ENCODE measurements at places on chromosomes 6 and 20. TPM values are rescaled to one million over a fixed set of nuclear protein-coding genes. Genes with fewer than 3 reads are reported as not detected.

GRCh38 chr6:20389066-20389465 lies 12.6 kb upstream of the E2F3 start:
- DNase-seq: no peak

DNA sequence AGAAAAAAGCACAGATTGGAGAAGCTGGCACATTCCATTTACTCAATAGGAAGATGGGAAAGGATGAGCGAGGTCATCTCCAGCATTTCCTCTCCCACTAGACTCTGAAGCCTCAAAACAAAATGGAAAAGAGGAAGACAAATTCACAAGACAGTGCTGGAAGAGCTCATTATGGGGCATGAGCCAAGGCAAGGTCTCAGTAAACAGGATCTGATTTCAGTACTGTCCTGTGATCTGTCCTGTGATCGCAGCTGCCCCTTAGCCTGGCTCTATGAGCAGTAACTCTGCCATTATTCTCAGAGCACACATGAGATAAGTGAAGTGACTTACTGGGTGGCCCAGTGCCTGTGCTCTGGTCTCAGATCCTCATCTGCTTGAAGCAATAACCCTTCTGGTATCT lies 68.1 kb upstream of the SLC4A11 start:
- DNase-seq: no peak

GRCh38 chr6:134752445-134752844 lies 197.5 kb downstream of the ALDH8A1 start:
- no peak for DNase-seq

DNA sequence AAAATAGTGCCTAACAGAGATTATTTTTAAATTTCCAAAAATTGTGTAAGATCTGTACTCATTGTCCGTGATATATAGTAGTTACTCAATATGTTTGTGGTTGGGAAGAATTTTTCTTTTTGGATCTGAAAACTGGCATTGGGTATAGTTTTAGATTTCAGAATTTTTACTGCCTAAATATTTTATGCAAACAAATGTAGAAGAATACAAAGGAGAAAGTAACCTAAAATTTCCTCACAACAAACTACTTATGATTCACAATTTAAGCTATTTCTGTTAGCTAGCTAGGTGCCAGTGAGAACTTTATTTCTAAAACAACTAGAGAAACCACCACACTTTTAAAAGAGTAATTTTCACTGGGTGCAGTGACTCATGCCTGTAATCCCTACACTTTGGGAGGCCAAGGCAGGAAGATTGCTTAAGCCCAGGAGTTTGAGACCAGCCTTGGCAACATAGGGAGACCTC lies 38.8 kb downstream of the SESN1 start:
- no peak for DNase-seq

DNA sequence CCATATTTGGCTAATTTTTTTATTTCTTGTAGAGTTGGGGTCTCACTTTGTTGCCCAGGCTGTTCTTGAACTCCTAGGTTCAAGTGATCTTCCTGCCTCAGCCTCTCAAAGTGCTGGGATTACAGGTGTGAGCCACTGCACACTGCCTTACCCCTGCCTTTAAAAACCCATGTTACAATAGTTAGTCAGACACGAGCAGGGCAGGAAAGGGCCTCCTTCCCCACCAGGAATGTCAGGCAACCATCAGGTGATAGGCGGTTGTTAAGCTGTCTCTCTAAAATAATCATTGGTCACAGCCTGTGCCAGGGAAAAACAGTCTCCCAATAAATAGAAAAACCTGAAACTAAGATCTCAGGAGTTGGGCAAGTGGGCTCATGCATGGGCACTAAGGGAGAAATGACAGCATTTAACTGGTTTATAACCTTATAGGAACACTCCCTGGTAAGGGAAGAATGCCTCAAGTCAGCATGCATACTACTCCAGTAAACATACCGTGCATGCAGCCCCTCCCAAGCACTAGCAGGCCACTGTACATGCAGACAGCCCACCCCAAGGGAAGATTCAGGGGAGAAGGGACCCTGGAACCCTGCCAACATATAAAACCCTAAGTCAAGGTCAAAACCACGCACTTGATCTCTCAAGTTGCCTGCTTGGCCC lies 8.4 kb downstream of the OR2H2 start:
- DNase-seq: no peak

GRCh38 chr6:33288141-33288920 lies 708 bp downstream of the WDR46 start:
- no peak for DNase-seq

DNA sequence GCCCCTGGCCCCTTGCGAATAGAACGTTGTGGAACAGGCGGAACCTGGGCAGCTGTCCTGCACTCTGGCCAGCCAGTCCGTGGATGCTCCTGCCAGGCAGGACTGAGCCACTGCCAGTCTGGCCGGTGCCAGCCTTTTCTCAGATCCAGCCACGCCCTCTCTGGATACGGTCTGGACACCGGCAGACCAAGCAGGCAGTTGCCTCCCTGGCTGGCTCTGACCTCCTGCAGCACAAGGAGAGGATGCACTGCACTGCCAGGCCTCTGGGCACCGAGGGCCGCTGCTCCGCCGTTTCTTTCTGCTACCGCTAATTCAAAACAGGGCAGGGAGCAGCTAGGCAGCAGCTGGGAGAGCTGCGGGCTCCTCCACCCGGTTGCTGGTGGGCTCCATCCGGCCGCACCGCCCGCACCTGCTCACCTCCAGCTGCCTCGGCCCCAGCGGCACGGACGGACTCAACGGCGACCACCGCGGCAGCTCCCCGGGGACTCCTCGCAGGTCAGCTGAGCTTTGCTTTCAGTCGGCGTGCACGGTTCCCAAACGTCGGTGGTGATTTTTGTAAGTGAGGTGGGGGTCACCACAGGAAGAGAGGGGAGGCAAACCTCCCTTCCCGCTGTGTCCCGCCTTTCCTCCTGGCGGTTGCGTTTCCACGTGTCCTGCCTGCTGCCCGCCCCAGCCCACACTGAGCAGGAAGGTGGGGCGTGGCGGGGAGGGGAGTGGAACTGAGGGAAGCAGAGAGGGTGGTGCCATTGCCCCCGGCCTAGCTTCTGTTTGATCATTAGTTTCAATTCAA lies 30.3 kb upstream of the AFDN start:
- DNase-seq: peak; percentile 74

DNA sequence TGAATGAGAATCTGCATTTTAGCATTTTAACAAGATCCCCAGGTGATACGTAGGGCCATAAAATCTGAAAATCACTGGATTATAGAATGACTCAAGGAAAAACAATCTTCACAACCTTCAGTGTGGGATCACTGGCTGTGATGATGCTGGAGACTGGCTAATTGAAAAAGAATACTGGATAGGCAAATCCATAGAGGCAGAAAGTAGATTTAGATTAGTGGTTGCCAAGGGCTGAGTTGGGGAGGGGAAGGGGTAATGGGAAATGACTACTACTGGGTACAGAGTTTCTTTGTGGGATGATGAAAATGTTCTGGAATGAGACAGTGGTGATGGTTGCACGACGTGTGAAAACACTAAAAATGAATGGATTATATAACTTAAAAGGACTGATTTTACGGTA lies 84.1 kb downstream of the CDK19 start:
- DNase-seq: no peak

DNA sequence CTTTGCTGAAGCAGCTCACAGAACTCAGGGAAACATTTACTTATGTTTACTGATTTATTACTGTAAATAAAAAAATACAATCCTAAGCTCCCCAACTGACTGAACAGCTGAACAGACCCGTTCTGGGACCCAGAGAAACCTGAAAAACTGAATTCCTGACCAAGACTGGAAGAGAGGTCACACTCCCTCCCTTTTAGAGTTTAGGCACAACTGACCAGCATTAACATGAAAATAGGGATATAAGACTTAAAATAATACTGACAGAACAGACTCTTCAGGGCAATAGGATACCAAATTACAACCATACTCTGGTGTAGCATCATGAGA lies 11.7 kb upstream of the RPS10 start:
- DNase-seq: no peak

GRCh38 chr6:159112714-159113113 lies 56.5 kb upstream of the FNDC1 start:
- DNase-seq: no peak

GRCh38 chr6:157763129-157763903 lies 59.7 kb upstream of the SNX9 start:
- no peak for DNase-seq

GRCh38 chr20:36268440-36269342 lies 32.4 kb downstream of the AAR2 start:
- no peak for DNase-seq

DNA sequence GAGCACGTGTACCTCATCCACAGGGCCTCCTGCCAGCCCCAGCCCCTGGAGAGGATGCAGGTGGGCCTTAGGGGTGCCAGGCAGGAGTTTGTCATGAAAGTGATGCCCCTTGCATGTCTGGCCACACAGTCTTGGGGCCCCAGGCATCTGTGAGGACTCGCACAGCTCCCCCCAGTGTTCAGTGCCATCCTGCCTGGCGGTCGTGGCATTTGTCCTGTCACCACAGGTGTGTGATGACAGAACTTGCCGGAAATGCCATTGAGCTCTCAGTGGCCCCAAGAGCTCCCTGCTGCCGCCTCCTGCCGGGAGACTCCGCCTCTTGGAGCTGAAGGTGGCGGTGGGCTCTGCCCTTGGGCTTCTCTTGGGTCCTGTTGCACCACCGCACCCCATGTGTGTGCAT lies 30.6 kb upstream of the ADRM1 start:
- DNase-seq: no peak

DNA sequence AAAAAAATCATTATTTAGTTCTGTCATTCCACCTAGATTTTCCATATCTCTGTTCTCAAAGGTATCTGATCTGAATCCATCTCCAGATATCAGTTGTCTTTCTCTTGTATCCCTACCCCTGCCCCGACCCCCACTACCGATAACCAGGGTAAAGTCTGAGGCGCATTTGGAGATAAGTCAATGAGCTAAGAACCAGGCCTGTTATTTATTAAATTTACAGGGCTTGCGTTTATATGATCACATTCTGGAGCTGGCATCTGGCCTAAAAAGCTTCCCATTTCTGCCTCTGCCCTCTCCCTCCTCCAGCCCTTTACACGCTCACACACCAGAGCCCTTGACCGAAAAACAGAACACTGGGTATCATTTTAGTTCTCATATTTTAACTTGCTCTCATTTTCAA lies 144.7 kb downstream of the ALDH8A1 start:
- no peak for DNase-seq

- DNase-seq: no peak
Observed at GRCh38 chr6:155388591-155388990, 67.0 kb downstream of the NOX3 start.

DNA sequence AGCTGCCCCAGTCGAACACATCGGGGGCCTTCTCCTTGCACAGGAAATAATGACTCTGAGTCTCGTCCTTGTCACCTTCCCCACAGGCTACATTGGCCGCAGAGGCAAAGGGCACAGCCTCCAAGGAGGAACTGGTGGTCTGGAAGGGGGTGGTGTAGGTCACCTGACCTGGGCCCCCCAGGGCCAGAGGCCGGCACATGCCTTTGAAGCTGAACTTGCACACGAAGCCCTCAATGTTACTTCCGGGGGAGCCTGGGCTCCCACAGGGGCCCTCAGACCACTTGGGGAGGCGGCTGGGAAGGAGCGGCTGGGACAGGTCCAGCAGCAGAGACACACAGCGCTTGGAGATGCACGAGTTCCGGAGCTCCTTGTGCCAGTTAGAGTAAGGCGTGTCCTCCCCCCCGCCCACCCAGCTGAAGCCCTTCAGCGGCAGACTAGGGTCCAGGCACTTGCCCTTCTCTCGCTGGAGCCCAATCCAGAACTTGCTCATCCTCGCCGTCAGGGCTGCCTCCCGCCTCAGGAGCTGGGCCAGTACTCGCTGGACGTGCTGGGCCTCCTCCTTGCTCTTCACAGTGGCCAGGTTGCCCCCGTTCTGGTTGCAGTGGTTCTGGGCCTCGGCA lies 578 bp downstream of the CD93 start:
- no peak for DNase-seq

DNA sequence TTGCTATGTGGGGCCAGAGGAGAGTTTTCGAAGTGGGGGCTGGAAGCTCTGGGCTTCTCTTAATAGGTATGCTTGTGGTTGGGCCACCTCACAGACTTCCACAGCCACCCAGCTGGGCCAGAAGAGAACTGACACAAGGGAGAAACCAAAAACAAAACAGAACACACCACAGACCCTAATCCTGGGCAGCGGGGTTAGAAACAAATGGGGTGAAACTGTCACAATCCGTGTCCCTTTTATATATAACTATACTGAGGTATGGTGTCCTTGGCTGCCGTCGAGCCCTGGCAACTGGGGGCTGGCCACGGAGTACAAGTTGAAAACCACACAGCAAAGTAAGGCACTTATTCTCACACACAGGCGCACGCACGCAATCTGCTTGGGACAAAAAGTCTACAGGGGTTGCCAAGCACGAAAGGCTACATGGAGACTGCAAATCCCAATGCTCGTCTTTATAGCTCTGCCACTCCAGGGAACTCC lies 78.3 kb downstream of the TRAM2 start:
- no peak for DNase-seq

DNA sequence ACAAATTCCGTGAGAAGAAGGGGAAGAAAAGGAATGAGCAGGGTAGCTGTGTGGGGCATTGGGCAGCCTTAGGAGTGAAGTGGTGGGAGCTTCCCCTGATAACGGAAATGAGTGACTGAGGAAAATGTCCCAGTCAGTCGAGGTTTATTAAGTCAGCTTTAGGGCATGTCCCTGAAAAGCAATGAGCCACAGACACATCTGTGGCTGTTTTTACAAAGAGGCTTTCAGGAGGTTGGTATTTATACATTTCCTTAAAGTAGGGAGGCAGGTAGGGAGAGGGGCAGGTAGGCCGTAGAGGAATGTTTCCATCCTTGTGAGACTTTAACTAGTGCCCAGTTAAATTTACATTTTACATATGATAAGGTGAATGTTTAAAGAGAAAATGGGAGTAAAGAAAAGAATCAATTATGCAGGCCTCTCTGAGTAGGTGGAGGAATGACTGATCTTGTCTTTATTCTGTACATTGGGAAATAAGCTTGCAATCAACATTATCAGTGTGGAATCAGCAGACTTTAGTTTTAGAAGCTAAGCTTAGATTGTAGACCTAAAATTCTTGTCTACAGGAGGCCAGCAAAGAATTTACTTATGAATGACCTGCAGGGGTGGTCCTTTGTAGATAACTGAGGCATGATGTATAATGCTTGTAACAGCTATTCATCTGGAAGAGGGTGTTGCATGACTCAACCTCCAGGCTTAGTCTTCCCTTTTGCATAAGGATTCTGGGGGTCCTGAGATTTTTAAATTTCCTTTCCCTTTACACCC lies 18.5 kb downstream of the SLC22A2 start:
- no peak for DNase-seq

- no peak for DNase-seq
Observed at GRCh38 chr20:32473231-32474008, 111.7 kb downstream of the NOL4L start.

GRCh38 chr6:32176476-32177182 lies 745 bp upstream of the AGPAT1 start:
- DNase-seq: no peak

The OR2B6 gene
- total RNA-seq: not detected

The FILIP1 gene
- 0.69 TPM for total RNA-seq

The DOK5 gene
- total RNA-seq: 30.8 TPM

The KIF25 gene
- total RNA-seq: not detected

The SPATA2 gene
- total RNA-seq: 9.7 TPM

The TGM2 gene
- total RNA-seq: not detected

The SLC35D3 gene
- total RNA-seq: not detected

The SMPDL3A gene
- 10.0 TPM for total RNA-seq

The GPR63 gene
- 6.6 TPM for total RNA-seq

The HCK gene
- 0.78 TPM for total RNA-seq
